Inflammatory macrophage treated with lipopolysaccharide for 1 hour (primary cell): ENCODE measurements at places on chromosomes 1 and 21.

GRCh38 chr1:53949023-53949990, 3.2 kb downstream of the LRRC42 start:
- peak; percentile 43 for DNase-seq

- DNase-seq = no peak
Observed at GRCh38 chr21:23522751-23523150, 2084.5 kb downstream of the MRPL39 start.

- DNase-seq = no peak
Observed at GRCh38 chr1:51754666-51755065, 123.9 kb downstream of the NRDC start.

DNA sequence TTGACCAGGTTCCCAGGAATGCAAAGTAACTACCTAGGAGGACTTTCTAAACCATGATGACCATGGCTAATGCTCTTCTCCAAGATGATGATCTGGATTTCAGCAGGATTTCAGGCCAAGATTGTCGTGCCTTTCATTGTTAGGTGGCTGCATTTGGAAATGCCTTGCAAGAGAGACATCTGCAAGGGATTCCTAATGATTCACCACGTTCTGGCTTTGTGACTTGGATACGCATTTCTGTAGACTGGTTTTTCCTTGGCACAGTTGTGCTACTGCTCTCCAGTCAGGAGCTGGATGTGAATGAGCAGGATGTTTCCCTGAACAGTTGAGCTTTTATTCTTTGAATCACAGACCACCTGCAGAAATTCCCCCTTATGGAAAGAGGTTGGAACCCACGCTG, 212.4 kb downstream of the BACH1 start:
- no peak for DNase-seq

DNA sequence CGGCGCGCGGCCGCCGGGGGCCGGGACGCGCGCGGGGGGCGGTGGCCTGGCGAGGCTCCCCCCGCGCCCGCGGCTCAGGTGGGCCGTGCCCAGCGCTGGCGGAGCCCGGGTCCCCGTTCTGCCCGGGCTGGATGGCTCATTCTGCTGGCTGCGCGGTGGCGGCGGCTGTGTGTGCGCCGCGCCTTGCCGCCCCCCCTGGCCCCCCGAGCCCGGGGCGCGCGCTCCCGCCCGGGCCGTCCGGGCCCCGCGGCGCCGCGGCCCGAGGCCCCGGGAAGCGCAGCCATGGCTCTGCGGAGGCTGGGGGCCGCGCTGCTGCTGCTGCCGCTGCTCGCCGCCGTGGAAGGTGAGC, at the start of gene EPHB2:
TSS of gene EPHB2 (plus strand) at position 139 of the 349 bp plus-strand sequence. CDS start at position 283, 144 bp downstream.
- DNase-seq = no peak

GRCh38 chr1:1460540-1461130, 10.9 kb upstream of the ATAD3B start:
- no peak for DNase-seq

DNA sequence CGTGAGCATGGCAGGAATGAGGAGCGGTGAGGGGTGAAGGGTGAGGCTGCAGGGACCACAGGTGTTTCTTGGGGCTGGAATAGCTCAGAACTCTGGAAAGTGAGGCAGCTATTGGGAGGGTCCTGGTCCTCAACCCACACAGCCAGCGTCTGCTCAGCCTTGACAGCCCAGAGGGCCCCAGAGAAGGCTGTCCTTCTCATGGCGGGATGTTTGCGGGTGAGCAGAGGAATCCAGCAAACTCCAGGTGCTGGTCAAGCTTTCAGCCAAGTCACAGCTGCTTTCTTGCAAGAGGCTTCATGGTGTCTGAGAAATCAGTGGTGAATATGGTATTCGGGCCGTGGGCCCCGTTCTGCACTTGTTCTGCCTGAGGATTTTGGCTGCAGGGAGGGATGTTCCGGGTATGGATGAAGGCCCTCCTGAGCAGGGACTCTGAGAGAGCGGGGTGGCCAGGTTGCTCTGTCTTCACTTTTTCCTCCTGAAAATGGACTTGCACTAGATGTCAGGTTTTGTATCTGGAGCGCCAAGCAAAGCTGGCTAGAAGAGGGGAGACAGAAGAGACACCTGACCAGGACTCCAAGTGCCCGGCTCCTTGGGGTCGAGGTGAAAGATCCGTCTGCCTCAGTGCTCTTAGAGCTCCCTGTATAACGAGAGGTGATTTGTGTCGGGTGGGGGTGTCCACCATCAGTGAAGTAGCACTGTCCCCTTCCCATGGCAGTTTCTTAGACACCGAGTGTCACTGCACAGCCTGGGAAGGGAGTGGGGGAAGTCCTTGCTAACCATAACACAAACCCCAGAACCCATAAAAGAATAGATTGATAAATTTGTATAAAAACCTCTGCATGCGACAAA, 139.9 kb downstream of the PEX14 start:
- no peak for DNase-seq

DNA sequence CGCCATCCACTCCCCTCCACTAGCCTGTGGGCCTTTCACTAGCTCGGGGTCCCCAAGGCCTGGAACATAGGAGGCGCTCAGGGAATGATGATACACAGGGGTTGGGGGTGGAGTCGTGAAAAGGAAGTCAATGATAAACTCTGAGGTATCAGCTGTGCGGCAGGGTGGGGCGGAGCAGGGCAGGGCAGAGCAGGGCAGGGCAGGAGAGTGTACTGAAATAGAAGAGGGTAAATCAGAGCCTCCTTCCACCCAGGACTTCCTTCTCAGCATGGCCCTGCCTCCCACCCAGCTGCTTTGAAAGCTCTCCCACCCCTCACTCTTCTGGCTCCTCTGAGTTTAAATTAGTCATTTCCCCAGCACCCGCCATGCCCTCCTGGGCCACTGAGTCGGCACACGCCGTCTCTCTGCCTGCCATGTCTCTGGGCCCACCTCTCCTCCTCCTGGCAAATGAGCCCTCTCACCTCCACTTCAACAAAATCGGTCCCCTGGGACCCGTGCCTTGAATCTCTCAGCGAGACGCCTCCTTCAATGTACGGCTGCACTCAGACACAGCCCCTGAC, 16.9 kb downstream of the CAPZB start:
- peak; percentile 60 for DNase-seq

- DNase-seq = no peak
Observed at GRCh38 chr1:40637470-40638007, 27.9 kb downstream of the RIMS3 start.

GRCh38 chr1:183287191-183287675, 101.2 kb downstream of the LAMC2 start:
- DNase-seq = no peak

GRCh38 chr1:152449661-152450060, 35.6 kb upstream of the CRNN start:
- DNase-seq = no peak

- DNase-seq = no peak
Observed at GRCh38 chr1:230540421-230541155, 101.7 kb upstream of the COG2 start.

DNA sequence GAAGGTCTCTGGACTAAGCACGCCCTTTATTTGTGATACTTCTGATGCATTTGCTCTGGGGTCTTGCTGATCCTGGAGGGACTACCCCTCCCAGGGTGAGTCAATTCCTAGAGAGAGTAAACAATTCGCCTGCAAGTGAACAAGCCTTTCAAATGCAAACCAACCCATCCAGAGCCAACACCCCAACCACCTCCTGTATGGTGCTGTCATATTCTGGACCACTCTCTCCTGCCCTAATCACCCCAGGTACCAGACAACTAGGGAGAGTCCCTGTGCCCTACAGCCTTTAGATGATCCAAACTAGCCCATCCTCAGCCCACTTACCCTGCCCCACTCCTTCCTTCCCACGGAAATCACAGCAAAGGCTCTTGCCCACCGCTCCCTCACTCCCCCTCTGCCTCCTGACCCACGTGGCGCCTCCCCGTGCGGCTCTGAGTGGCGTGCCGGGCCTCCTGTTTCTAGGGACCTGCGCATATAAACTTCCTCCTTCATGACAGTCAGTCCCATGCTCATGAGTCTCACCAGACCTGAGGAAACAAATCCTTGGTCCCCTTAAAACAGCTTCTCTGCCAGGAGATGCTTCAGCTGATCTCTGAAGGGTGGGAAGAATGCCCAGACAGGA, 37.2 kb downstream of the ACTA1 start:
- DNase-seq = no peak

GRCh38 chr1:55310505-55310971, 95.4 kb upstream of the USP24 start:
- peak; percentile 94 for DNase-seq

DNA sequence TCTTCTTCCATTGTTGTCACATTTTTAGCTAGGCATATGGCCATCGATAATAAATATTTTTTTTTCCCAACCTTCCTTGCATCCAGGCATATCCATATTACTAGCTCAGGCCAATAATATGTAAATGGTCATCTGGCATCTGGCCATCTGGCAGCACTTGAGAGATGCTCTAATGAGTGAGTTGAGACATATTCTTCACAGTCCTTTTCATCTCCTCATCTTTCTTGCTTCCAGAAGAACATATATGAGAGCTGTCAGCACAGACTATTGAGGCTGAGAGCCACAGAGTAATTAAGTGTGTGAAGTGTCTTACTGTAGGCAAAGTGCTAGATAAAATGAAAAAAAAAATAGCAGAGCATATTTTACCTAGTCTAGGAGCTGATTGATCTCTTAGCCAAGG, 628.4 kb upstream of the TMPRSS15 start:
- no peak for DNase-seq

GRCh38 chr1:93448292-93448982, 519 bp downstream of the FNBP1L start:
- no peak for DNase-seq
